ENCODE measurements at places on chromosomes 6 and 20.

GRCh38 chr6:129497481-129498441 lies 212.2 kb downstream of the ARHGAP18 start:
- DNase-seq: no peak

- DNase-seq: no peak
Measured at GRCh38 chr6:39561536-39562266, 163.5 kb downstream of the KIF6 start.

- DNase-seq: no peak
Measured at GRCh38 chr6:151702851-151703658, 104.4 kb upstream of the ESR1 start.

DNA sequence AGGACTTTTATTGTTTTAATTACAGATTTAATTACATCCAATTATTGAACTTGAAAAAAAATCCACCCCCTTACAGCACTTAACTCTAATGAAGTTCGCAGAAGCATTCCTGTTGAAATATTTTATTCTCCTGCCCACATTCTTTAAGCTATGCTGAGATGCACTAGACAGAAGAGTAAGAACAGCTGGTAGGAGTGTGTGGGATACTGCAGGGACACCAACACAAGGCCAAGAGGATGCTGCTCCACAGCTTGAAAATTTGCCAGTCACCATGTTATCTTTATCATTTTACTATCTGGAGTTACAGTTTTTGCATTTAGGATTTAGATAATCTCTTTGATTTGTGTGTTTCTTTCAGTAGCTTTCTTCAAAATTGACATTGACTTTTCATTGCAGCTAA lies 180.7 kb downstream of the EPHA7 start:
- DNase-seq: no peak

GRCh38 chr20:4810426-4811019 lies 88.8 kb downstream of the PRND start:
- DNase-seq: no peak
